KBM-7 (cell line): ENCODE measurements at places on chromosomes 4 and X.

DNA sequence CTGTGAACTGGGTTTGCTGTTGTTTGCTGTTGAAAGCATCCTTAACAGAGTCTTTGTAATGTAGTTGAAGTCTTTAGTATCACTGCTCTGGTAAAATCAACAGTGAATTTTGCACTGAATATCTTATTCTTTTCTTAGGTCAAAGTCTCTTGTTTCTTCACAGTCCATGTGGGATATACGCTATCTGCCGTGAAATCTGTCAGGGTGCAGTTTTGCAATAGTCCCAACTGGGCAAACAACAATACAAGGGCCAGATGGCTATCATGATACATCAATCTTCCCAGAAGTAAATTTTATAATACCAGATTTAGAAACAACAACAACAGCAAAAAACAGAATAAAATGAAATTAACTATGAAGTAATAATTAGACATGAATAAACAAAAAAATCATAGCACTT is 123.5 kb downstream of the PPARGC1A start:
- DNase-seq: no peak

DNA sequence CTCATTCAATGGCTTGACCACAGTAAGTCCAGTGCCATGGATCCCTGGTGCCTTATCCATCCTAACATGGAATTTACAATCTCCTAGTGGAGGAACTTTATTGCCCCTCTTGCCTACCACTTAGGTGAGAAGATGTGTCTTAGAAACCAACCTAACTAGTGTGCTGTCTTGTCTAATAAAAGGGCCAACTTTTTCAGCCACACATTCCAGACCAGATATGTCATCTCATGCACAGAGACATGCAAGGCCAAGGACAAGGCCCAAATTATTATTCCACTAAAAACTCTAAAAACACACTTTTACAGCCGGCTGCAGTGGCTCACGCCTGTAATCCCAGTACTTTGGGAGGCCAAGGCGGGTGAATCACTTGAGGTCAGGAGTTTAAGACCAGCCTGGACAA is 10.6 kb upstream of the PRDX4 start:
- DNase-seq: no peak

DNA sequence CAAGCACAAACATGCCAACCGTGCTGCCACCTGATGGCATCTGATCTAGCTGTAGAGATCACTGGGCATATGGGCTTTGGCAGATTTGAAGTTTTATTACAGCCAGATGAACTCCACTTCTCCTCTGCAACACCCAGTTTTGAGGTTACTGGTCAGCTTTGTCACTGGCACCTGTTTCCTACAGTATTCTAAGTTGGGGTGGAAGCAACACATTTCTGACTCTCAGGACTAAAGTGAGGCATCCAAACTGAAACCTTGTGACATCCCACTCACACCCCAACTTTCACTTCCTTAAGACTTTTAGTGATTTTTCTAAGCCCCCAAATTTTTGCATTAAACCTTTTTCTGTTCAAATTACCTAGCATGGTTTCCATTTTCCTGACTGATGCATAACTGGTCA is 115.1 kb upstream of the PCDH18 start:
- no peak for DNase-seq

DNA sequence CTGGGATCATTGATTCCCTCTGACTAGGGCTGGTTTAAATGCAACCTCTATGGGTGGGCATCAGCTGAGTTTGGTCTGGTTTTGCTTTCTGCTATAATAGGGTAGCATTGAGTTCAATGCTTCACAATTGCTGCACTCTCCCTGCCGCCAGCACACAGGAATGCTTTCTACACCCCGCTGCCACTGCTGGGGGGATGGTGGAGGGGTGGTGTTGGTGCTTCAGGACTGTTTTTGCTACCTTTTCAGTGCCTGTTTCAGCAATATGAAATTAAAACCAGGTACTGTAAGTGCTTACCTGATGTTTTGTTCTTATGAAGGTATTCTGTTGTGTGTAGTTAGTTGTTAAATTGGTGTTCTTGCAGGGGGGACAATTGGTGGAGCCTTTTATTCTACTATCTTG is 67.7 kb downstream of the GNL3L start:
- DNase-seq: no peak

- DNase-seq: no peak
Measured at GRCh38 chrX:126237524-126237923, 71.4 kb upstream of the DCAF12L2 start.

- DNase-seq: peak; percentile 8
Measured at GRCh38 chr4:157128395-157128794, 52.4 kb downstream of the GLRB start.

- DNase-seq: no peak
Measured at GRCh38 chr4:137067735-137068134, 464.6 kb downstream of the PCDH18 start.

GRCh38 chrX:139446832-139447231 is 83.7 kb upstream of the F9 start:
- DNase-seq: no peak
